ENCODE measurements at places on chromosomes 16 and 17. TPM values are rescaled to one million over a fixed set of nuclear protein-coding genes. Genes with fewer than 3 reads are reported as not detected.
A peak's percentile ranks its signal among the peaks of the same experiment; 100 is the strongest.

Gene KRT33B
- total RNA-seq: 1.1 TPM

- no peak for DNase-seq
These were observed 65.7 kb upstream of the KSR1 start for GRCh38 chr17:27390540-27390939.

Gene KRTAP9-4
- not detected for total RNA-seq

- DNase-seq: no peak
These were observed 108.3 kb downstream of the ENGASE start for GRCh38 chr17:79183043-79183292.

DNA sequence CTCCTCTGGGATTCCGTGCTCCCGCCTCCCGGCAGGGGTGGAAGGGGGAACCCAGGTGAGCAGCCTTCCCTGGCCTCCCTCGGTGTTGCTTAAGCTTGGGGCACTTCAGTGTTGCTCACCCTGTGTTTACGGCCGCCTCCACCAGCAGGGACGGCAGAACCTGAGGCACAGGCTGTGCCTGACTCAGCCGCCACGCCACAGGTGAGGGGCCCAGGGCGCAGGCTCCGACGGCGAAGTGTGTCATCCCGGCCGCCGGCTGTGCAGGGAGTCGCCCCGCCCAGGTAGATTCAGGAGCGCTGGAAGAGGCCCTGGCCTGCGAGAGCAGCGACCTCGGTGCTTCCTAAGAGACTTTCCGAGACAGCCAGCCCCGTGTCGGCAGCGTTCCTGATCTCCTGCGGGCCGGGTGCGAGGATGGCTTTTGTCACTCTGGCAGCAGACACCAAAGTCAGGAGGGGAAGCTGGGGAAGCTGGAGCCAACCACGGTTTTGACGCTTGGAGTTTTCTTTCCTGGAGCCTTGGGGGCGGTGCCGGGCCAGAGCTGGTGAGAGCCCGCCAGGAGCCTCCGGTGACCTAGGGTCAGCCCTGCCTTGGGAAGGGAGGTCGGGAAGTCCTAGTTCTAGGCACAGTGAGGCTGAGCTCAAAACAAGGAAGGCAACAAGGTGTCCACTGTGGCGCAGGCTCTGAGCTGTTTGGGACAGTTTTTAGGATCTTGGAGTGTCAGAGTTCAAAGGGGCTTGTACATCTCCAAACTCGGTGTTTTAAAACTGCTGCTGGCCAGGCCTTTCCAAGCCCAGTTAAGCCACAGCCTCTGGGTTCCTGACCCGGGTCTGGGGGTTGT lies 2.1 kb downstream of the GSE1 start:
- DNase-seq: no peak

DNA sequence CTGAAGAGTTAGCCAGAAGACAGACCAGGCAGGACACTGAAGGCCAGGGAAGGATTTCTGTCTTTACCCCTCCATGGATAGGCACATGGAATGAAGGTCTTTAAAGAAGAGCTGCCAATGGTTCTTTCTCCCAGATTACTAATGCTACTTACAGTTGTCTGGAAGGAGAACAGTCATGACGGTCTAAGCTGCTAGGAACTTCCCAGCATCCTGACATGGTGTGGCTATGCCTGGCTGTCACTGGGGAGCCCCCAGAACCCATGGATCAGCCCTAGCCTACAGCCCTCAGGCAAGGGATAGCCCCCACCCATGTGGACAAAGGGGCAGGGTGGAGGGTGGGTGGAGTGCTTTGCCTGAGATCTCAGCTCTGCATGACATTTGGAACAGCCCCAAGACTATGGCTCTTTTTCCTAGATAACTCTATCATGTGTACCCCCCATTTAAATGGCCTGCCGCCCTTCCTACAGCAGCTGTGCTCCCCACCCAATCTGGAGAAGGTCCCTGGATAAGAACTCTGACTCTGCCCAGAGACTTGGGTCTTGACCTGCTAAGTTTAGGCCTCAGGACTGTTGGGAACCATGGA lies 9.2 kb upstream of the KAT7 start:
- DNase-seq: peak; percentile 19

GRCh38 chr17:39174920-39175694 lies 9.1 kb upstream of the ARL5C start:
- DNase-seq: peak; percentile 95

DNA sequence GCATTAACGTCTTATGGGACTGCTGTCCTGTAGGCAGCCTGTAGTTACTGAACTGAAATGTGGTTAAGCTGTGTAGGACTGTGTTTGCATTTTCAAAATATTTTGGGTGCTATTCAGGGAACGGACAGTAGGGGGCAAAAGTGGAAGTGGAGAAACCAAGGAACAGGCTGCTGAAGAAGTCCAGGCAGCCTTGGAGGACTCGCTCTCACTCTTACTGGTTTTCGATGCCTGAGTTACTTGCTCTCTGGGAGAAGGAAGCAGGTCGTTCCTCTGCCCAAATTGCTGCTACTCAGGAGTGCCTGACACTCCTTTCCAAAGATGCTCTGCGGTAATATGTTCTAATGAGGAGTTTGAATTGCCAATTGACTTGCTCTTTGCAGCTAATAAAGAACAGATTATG lies 64.5 kb upstream of the RBFOX1 start:
- DNase-seq: peak; percentile 42

Gene RAMP2
- total RNA-seq: not detected

DNA sequence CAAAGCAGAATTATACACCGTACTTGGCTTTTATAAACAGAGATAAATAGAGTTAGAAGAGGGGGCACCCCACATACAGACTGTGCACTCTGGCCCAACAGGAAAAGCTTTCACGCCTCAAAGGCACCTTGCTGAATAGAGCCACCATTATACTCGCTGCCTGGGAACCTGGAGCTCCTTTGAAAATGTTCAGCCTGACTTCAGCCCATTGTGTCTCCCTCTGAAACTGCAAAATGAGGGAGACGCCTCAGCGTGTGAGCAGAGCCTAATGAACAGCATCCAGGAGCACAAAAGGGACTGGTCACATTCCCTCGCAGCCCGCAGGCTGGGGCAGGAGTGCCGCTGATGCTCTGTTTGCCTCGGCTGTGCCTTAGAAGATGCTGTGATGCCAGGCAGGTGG lies 46.3 kb downstream of the ABCC12 start:
- DNase-seq: peak; percentile 3

DNA sequence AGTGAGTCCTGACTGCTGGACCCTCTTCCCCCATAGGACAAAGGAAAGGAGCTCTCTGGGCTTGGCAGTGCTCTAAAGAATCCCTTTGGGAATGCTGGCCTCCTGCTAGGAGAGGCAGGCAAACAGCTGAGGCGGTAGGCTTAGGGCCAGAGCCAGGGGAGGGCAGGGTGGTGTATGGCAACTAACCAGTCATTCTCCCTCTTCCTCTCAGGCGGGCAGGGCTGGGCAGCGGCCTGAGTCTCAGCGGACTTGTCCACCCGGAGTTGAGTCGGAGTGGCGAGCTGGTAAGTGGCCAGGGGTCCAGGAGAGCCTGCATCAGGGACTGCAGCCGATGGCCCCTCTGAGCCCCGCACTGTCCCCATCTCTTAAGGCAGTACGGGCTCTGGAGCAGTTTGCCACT lies 4.4 kb downstream of the ACADVL start:
- no peak for DNase-seq

- DNase-seq: no peak
These were observed 28.8 kb downstream of the ORC6 start for GRCh38 chr16:46718214-46718613.

Gene ABAT
- 6.5 TPM for total RNA-seq

DNA sequence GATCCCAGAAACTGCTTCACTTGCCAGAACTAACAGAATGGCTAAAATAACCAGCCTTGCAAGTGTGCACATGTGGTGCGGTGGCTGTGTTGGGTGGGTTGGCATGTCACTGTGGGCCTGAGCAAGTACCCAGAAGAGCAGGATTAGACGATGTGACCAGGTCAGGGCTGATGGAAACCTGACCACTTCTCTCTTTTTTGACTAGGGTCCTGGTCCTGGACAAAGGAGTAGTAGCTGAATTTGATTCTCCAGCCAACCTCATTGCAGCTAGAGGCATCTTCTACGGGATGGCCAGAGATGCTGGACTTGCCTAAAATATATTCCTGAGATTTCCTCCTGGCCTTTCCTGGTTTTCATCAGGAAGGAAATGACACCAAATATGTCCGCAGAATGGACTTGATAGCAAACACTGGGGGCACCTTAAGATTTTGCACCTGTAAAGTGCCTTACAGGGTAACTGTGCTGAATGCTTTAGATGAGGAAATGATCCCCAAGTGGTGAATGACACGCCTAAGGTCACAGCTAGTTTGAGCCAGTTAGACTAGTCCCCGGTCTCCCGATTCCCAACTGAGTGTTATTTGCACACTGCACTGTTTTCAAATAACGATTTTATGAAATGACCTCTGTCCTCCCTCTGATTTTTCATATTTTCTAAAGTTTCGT lies 16.7 kb downstream of the ANKRD40 start:
- DNase-seq: no peak

DNA sequence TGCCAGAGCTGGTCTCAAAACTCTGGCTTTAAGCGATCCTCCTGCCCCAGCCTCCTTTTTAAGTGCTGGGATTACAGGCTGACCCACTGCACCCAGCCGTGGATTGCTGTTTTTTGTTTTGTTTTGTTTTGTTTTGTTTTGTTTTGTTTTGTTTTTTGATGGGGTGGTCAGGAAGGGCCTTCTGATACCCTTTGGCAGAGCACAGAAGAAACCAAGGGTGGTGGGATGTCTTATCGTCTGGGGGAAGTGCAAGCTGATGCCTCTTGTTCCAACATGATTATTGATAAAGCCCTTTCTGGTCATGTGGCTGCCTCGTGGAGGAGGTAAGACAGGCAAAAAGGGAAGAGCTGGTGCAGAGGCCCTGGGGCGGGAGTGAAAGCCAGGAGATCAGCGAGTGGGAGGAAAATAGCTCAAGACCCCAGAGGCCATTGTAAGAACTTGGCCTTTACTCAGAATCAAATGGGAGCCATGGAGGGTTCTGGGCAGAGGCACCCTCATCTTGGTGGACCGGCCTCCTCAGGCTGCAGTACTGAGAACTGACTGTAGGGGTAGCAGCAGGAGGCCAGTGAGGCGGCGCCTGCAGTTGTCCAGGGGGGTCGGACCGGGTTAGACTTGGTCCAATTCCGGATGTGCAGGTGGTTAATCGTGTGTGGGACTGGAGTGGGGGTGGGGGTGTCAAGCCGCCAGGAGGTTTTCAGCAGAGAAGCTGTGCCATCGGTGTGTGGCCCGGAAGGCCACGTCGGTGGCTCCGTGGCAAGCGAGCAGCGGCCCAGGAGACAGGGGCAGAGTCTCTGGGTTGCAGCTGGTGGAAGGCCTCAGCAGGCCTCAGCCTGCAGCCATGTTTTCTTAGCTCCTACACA lies 84.4 kb upstream of the GSE1 start:
- DNase-seq: no peak

DNA sequence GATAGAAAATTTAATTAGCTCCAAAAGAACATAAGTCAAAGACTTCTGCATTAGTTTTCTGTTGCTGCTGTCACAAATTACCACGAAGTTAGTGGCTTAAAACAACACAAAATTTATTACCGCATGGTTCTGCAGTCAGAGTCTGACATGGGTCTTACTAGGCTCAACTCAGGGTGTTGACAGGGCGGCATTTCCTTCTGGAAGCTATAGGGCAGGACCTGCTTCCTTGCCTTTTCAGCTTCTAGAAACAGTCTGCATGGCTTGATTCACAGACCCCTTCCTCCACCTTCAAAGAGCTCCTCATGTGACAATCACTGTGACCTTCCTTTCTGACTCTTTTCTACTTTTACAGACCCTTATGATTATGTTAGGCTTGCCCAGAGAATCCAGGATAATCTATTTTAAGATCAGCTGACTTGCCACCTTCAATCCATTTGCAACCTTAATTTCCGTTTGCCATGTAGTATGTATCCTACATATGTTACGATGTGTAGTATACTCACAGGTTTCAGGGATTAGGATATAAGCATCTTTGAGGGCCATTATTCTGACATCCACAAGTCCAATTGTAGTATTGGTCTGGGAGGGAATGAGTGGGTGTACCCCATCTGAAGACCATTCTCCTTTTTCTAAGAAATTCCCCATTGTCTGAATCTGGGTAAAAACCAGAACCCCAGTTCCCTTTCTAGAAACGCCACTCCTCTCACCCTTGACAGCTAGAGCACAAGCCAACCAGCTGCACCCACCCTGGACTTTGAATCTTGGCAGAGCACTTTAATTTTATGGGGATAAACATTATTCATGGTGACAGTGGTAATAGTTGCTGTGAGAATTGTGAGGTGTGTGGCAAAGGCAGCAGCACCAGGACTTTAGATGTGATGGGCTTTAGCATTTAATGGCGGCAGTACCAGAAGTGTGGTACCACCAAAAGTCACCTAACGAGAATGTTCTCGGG lies 265.5 kb downstream of the KCNJ2 start:
- no peak for DNase-seq

Gene KRT20
- total RNA-seq: not detected

Gene KRT12
- not detected for total RNA-seq

- no peak for DNase-seq
These were observed 40.8 kb downstream of the ZFPM1 start for GRCh38 chr16:88493879-88494278.

- peak; percentile 67 for DNase-seq
These were observed 718 bp downstream of the NDUFAB1 start for GRCh38 chr16:23595246-23595950.

GRCh38 chr17:4858068-4858881 lies 25.1 kb downstream of the MINK1 start:
- peak; percentile 55 for DNase-seq

Gene PPY
- total RNA-seq: not detected

DNA sequence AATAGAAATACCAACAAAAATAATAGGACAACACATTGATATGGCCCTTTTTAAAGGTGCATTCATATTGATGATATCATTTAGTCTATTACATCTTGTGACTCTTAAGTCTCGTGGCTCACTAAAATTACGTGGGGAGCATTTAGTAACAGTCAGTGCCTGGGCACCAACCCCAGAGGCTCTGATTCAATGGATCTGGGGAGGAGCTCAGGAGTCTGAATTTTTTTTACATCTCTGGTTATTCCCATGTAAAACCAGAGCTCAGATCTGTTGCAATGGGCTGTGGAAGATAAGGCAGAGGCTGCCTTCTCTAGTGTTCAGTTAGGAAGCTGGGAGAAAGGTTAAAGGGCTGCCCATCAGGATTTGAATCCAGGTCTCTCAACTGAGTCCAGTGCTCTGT lies 549.9 kb upstream of the CDH5 start:
- DNase-seq: no peak

Gene XYLT1
- total RNA-seq: 43.4 TPM

Gene ABCC6
- total RNA-seq: under 0.01 TPM

DNA sequence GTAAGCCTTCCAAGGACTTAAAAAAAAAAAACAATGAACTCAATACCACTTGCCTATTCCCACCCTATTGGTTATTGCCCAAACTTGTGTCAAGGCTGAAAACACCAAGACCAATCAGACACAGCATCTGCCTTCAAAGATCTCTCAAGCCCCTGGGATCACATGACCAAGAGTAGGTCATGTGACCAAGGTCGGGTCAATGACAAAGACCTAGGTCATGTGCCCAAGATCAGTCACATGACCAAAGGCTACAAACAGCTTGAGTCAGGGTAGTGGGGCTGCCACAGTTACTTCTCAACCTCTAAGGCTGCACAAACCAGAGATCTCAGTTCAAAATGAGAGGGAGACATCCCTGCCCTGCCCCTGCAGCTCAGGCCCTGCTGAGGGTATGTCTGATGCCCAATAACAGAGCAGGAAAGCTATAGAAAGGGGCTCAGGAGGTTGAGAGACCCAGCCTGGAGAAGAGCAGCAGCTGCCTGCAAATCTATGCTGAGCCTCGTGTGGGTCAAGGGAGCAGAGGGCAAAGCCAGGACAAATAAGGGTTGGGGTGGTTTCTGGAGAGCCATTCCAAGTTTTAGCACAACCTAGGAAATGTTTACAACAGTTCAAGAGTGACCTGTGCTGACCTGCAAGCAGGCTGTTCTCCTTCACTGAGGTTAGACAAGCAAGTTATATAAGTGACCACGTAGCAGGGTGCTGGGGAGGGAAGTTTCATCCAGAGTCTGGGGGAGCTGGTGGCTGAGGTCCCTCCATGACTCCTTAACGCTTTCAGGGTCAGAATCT lies 48.8 kb downstream of the PIMREG start:
- no peak for DNase-seq

Gene CDRT4
- total RNA-seq: 2.7 TPM

Measured in osteoblast (primary cell).